ENCODE measurements at places on chromosomes 3 and 15.
A peak's percentile ranks its signal among the peaks of the same experiment; 100 is the strongest.

DNA sequence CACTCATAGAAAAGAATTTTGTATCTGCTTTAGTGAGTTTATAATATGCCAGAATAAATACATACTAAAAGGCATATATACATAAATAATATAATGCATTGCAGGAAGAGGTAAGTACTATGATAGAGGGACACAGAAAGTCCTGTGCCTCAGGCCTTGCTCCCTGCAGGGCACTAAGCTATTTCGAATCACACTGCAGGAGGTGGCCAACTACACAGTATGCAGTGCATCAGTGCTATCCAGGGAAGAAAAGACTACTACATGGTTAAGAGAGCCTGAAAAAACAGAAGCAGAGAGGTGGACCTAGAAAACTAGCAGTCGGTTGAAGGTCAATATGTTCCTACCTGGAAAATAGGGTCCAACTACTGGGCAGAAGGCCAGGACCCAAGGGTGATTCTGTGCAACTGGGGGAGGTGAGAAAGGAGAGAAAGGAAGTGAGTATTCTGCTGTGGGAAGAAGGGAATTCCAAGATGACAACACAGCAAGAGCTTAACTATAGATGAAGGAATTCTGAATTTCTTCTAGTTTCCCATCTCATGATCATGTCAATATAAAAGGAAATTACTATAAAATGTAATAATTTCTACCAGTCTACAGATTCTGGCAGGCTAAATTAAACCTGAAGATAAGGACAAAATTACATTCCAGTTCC is 218.0 kb downstream of the ZBTB20 start:
- DNase-seq: no peak

DNA sequence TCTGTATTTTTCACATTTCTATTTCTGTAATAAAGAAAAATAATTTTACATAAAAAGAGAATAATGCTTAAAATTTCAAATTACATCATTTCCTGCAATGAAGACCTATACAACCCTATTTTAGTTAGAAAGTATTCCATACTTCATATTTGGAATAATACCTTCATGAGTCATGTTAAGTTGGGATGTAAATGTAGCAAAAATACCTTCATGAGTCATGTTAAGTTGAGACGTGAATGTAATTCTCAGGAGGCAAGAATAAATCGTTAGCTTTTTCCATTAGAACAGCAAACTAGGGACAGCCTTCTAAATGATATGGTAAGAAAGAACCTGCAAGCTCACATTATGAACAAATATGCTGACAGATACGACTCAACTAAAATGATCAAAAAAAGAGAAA is 91.9 kb downstream of the NAALADL2 start:
- DNase-seq: no peak

DNA sequence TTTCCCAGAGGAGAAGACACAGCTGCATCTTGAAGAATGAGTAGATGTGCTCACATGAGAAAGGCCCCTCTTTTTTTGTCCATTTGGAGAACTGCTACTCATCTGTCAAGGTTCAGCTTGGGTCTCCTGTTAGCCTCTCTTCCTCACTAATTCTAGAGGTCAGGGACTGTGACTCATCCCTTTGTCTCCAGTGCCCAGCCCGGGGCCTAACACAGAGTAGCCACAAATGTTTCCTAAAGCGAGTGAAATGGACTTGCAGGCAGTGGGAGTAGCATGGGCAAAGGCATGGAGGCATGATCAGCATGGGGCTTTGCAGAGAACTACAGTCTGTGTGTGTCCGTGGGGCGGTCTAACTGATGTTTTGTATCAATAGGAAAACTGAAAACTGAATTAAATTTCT is 33.9 kb upstream of the MRPS22 start:
- DNase-seq: no peak

- DNase-seq: no peak
Observed at GRCh38 chr15:53841651-53842050, 82.2 kb upstream of the WDR72 start.

GRCh38 chr3:140131895-140132294 is 196.9 kb downstream of the CLSTN2 start:
- no peak for DNase-seq

DNA sequence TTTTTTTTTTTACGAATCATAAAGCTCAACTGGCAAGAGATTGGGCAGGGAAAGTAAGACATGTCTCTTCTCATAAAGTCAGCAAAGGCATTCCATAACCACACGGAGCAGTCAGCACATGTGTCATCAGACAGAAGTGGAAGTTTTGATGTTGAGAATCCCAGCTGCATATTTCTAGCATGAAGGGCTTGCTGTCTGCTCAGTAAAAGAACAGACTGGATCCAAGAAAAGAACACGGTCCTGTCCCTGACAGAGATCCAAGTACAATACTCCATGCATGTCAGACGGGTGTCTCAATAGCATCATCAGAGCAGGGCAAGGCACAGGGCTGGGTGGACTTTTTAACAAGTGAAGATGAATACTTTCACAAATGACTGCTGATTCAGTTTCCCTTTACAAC is 38.2 kb downstream of the ABI3BP start:
- DNase-seq: no peak

DNA sequence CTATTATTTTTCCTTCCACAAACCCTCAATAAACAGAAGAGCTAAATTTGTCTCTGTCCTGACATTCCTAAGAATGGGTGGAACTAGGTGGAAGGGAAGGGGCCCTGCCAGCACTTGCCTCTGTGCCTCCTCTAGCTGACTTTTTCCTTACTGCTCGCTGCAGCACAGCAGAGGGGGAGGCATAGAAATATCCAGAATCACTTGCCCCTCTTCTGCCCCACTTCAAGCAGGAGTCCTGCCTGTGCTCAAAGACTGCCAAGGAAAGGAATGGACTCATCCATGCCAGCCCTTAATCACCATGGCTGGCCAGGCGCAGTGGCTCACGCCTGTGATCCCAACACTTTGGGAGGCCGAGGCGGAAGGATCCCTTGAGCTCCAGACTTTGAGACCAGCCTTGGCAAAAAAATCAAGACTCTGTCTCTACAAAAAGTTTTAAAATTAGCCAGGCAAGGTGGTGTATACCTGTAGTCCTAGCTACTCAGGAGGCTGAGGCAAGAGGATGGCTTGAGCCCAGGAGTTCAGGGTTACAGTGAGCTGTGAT is 51.8 kb downstream of the ADCY5 start:
- no peak for DNase-seq

- DNase-seq: no peak
Observed at GRCh38 chr3:134697830-134698689, 47.2 kb upstream of the KY start.

GRCh38 chr3:78048698-78049097 is 1008.8 kb downstream of the ROBO2 start:
- DNase-seq: no peak

GRCh38 chr15:90839187-90840071 is 29.0 kb upstream of the FURIN start:
- no peak for DNase-seq

- DNase-seq: no peak
Observed at GRCh38 chr3:41320953-41321641, 121.8 kb downstream of the CTNNB1 start.

- DNase-seq: peak; percentile 18
Observed at GRCh38 chr15:63135804-63136203, 14.1 kb downstream of the LACTB start.

- no peak for DNase-seq
Observed at GRCh38 chr3:106114848-106115247, 246.0 kb upstream of the CBLB start.

DNA sequence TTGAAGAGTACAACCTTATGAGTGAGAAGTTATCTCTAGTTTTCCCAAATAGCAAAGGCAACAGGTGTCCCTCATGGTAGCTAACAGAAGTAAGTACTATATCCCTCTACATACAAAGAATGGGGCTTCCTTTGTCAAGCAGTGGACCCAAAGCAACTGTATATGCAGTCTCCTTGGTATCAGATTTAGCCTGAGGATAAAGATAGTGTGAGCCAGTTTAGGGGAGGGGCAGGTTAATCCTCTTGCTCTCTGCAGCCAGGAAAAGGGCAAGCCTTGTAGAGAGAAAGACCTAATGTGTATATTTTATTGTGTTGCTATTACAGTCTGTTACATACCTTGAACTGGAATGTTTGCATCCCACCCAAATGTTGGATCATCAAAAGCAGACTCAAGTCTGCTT is 117.9 kb upstream of the COL8A1 start:
- DNase-seq: no peak

- DNase-seq: no peak
Observed at GRCh38 chr3:118970819-118971218, 63.8 kb downstream of the IGSF11 start.

- DNase-seq: no peak
Observed at GRCh38 chr3:8532251-8532871, 30.7 kb downstream of the LMCD1 start.

DNA sequence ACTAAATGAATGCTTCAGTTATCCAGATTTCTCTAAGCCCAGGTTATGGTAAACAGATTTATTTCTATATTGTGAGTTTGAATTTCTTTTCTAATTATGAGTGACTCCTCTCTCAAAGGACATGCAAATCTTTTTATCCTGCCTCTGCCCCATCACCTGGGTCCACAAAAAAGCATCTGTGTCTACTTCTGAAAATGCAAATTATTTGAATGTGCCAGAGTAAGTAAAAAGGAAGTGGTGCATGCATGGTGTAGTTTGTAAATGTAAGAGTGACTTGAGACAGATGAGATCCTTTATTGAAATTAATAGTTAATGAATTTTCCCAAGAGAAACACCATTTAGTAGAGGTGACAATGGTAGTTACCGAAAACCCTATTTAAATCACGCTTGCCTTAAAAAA is 26.9 kb downstream of the MCTP2 start:
- no peak for DNase-seq

DNA sequence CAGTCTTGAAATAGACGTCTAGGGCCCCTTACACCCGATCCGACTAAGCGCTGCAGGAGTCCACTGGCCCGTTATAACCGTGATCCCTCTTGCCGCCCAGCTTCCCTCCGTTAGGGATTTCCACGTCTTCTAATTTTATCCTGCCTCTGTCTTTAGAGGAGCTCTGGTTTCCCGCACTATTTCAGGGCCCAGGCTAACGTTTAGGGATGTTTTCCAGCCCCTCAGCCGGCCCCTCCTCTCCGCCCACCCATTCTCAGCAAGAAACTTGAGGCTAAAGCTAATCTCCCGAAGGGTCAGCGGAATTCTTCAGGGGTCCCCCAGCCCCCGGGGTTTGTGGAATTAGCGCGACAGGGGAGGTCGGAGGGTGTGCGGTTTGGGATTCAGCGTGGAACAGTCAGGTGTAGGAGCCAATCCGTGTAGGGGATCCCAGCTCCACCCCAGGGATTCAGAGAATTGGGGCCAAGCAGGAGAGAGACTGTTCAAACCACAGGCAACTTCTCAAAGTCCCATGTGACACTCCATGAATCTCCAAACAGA is 1.6 kb downstream of the PTX3 start:
- no peak for DNase-seq

DNA sequence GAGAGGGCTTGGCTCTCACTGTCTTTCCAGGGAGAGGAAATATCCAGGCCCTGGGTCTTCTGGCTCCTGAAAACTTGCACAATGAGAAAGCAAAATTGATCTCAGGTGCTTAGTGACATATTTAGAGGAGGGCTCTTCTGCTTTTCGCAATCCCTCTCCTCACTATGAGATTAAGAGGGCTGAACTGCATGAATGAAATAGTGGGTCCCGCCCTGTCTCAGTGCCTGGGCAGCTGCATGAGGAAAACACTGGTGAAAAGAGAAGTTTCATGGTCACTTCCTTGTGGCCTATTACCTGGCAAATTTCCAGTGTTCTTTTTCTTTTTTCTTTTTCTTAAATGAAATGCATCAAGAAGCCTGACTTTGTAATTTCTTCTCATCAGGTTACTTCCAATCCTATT is 73.5 kb downstream of the TRAK1 start:
- DNase-seq: no peak

- DNase-seq: no peak
Observed at GRCh38 chr15:83890587-83890986, 236.7 kb downstream of the ADAMTSL3 start.

DNA sequence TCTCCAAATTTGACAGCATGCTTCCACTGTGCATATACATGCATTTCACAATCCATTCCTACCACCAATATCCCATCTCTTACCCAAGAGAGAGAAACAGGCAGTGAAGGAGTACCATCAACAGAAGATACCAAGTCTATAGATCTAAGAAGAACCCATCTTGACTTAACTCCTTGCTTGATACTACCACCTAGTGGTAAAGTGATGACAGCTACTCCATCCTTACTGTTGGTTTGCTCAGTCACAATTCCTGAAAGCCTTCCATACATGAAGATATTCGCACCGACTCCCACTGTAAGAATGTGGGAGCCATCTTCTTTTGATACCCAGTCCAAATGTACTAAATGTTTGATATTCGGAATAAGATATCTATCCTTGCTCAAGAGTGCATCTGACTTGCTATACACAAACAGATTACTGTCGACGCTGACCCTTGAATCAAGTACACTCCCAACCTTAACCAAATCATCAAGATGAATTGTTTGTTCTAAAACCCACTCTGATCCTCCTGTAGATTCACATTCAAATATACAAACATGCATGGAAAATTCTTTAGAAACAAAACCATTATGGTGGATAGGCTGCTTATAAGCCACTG is 123.1 kb downstream of the DMXL2 start:
- peak; percentile 27 for DNase-seq

DNA sequence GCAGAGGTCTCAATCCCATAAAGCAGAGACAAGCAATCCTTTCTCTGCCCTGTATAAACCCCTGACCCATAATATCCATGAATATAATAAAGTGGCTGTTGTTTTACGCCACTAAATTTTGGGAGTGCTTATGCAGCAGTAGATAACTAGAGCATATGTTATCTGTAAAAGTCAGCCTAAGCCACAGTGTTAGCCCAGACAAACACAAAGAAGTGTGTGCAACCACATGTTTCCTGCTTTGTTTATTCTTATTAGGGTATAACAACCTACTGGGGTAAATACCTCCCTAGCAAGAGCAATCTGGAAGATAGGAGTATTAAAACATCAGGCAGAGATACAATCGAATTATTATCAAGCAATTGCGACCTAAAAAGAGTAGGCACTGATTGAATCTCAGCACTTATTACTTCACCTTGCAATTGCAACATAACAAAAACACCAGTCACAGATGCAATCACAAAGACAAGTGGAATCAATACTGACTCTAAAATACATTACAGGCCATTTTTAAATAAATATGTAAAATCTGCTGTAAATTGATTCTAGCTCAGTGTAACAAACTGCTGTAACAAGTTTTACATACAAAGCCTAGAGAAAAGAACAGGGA is 94.6 kb upstream of the UBE2E2 start:
- DNase-seq: no peak

GRCh38 chr3:181457190-181457589 is 254.5 kb upstream of the SOX2 start:
- DNase-seq: no peak

DNA sequence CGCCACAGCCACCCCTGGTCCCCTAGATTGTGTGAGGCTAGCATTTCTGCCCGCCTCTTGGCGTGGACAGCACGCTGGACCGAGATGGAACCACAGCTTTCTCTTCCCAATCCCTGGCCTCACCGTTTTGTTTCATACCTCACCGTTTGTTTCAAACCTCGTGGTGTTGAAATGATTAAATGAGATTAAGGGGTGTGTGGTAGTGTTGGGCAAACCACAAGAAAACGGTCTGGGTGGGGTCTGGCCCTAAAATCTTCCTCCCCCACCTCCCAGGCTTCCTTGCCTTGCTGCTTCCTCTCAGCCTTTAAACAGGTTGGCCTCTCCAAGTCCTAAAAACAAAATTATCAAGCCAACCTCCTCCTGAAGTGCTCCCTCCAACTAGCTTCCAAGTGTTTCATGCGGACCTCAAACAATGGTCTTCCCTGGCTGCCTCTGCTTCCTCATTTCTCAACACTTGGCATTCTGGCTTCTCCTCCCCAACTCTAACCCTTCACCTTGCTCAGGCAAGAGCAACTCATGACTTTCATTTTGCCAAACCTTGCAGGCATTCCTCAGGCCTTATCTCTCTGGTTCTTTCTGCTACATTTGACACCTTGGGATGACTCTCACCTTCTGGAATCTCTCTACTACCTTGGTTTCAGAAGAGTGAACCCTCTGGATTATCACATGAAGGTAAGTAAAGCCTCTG is 1.4 kb upstream of the ATP13A3 start:
- DNase-seq: peak; percentile 55

Measured in activated CD4-positive, alpha-beta T cell treated with anti-CD3 and anti-CD28 coated beads, Interleukin-2, Interleukin-4, amounts not matched to agents 100 ng/mL and 50 ng/mL, durations not matched to agents 16 hours and 8 hours (primary cell).